ENCODE measurements at places on chromosomes 16 and 17.

- DNase-seq = no peak
These were observed 95.1 kb downstream of the ZFHX3 start for GRCh38 chr16:72952811-72953271.

GRCh38 chr16:19410435-19411171, 7.1 kb upstream of the TMC5 start:
- no peak for DNase-seq

- no peak for DNase-seq
These were observed 1.6 kb downstream of the CTCF start for GRCh38 chr16:67563708-67564468.

DNA sequence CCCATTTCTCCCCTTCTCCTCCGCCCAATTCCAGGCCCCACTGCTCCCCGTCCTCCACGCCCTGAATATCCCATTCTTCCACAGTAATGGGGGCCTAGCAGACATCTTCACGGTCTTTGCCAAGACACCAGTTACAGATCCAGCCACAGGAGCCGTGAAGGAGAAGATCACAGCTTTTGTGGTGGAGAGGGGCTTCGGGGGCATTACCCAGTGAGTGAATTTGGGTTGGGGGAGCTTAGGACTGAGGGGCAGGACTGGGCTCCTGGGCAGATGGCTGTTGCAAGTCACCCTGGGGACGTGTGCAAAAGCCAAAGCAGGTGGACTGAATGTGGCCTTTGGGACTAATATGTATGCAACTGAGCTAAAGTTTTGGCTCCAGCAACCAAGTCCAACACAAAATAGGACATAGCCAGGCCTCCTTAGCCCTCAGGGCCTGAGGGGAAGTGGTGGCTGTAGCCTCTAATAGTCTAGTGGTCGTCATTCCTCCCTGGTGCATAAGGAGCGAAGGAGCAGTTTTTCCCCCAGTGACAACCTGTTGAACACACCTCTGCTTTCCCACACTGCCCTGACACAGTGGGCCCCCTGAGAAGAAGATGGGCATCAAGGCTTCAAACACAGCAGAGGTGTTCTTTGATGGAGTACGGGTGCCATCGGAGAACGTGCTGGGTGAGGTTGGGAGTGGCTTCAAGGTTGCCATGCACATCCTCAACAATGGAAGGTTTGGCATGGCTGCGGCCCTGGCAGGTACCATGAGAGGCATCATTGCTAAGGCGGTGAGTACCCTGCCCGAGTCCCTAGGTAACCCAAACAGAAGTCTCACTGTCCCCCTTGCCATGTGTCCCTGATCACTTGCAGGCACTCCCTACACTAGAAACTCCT, 2.6 kb downstream of the ACADVL start:
- no peak for DNase-seq

DNA sequence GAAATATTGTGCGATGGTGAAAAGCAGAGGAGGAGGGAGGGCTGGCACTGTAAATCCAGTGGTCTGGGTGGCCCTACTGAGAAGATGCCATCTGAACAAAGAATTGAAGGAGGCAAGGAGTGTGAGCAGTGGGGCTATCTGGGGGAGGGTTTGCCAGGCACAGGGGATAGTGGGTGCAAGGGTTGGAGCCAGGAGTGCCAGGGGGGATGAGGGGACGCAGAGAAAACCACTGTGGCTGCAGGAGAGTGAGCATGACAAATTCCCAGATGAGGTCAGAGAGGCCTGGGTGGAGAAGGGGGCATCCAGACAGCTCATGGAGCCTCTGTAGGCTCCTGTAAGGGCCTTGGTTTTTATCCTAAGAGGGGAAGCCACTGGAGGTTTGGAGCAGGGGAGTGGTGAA, 4.8 kb downstream of the XYLT2 start:
- DNase-seq = no peak

- no peak for DNase-seq
These were observed 22.7 kb downstream of the CYB561 start for GRCh38 chr17:63423251-63423950.

DNA sequence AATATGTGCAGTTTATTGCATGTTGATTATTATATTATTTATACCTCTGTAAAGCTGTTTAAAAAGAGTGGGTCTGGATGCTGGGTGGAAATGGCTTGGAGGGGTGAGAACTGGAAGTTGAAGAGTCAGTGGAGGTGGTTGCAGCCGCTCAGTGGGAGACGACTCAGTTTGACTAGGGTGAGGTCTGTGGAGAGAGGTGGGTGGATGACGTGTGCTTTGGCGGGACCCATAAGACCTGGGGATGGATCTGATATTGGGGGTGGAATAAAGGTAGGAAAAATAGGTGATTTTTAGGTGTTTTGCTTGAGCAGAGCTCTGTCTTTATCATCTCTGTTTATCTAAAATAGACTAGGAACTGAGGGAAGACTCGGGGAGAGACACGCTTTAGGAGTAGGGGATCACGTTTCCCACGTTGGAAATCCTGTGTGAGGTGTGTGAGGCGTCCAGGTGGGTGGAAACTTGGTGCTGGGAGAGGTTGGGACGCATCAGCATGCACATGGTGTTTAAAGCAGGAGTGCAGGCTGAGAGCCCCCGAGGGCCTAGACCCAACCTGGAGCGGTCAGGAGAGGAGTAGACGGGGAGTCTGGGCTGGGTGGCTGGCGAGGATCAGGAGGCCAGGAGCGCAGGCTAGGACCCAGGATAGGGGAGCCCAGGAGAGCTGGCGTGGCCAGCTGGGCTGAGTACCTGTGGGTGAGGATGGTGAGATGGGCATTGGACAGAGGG, 17.2 kb downstream of the NT5M start:
- no peak for DNase-seq

DNA sequence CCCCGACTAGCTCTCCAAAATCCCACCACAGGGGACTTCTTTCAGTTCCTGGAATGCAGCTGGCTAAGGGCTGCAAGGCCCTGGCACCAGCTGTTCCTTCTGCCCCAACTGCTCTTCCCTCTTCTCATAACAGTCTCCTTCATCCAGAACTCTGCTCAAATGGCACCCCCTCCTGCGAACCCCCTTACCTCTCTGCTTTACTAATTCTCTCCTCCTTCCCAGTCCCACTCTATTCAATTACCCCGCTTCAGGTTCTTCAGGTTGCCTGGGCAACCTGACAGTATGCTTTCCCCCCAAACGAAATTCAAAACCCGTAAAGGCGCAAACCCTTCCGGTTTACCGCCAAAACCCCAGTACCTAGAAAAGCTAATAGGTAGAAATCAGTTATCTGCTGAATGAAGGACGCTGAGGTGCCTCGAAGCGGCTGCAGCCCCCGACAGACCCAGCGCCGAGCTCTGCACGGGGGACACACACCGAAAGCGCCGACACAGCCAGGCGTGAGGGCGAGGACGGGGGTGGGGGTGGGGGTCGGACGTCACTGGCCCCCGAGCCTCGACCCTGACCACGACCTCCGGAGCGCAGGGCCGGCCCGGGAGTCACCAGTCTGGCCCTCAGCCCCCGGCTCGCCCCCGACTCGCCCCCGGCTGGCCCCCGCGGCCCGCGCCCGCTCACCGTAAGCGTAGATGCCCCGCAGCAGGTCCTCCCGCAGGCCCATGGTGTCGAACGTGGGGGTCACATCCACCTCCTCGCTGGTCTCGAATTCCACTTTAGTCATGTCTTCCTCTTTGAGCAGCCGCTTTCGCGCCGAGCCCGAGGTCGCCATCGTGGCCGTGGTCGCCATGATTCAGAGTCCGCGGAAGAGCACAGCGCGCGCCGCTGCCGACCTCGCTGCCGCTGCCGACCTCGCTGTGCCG, 550 bp downstream of the EIF4A3 start:
- no peak for DNase-seq

DNA sequence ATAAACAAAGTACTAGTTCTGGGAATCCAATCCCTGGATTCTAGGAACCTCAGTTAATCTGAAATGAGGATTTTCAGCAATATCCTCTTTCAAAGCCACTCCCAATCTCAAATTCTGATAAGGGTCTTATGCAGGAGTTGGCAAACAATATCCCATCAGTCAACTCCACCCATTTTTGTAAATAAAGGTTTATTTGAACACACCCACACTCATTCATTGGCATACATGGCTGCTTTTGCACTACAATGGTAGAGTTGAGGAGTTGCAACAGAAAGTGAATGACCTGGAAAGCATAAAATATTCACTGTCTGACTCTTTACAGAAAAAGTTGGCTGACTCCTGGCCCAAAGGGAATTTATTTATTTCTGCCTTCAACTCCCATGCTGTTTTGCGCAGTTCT, 157.7 kb upstream of the CDH11 start:
- no peak for DNase-seq

- no peak for DNase-seq
These were observed 6.6 kb upstream of the MED11 start for GRCh38 chr17:4724650-4725049.

DNA sequence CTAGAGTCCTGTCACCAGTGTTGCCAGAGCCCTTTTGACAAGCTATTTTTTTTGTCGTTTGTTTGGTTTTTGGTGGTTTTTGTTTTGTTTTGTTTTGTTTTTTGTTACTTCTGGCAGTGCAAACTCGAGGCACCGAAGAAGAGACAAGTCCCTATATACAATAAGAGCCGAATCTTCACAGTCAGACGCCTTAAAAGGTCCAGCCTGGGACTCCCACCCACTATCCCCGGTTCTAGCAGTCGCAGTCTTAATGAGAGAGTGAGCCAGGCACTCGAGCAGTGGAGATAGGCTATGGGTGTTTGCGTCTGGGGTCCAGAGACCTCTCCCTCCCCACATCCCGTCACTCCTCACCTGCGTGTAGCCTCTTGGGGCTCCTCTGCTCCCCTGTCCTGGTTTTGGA, 1.9 kb downstream of the OR1F1 start:
- no peak for DNase-seq

DNA sequence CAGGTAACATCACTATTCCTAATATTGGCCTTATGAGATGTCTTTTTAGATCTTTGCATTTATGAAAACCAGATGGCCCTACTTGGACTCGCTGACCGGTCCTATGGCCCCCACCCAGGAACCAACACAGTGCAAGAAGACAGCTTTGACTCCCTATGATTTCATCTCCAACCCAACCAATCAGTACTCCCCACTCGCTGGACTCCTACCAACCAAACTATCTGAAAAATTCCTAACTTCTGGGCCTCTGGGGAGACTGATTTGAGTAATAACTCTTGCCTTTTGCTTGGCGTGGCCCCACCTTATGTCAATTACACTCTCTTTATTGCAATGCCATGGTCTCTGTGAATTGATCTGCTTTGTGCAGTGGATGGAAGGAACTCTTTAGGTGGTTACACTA, 828.9 kb downstream of the CDH11 start:
- no peak for DNase-seq

DNA sequence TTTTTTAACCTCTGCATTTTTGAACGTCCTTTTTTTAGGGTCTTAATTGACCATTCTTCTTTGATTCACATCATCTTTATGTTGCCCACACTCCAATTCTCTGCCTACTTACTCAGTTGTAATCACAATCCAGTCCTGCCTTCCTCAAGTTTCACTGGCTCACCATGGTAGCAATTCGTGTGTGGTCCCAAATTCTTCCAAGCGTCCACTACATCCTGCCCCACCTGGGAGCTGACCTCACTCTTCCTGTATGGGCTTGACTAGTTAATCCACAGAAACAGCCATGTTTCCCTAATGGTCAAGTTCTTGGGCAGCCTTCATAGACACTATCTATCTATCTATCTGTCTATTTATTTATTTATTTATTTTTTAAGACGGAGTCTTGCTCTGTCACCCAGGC, 7.1 kb downstream of the TLCD2 start:
- DNase-seq = no peak

GRCh38 chr16:46743232-46743719, 4.9 kb downstream of the MYLK3 start:
- DNase-seq = peak; percentile 47

DNA sequence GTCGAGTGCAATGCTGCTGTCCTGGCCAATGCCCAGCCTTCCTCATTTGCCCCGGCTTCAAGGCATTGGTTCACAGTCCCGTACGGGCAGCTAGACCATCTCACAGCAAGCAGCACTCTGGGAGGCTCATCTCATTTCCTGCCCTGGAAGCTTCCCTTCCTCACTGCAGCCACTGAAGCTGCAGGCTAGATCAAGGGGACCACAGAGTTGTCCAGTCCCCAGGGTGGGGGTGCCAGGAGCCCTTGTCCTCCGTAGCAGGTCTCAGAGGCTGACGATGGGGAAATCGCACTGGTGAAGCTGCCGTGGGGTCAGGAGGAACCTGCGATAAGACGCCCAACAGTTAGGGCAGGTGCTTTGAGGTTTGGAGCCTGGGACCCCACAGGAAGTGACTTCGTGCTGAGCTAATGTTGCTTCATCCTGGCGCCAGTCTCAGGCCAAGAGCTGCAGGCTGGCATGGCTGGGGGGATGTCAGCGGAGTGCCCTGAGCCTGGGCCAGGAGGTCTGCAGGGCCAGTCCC, at the start of gene SPNS3:
Gene SPNS3 (plus strand): TSS at position 426 of the 517 bp plus-strand sequence. CDS start 28 bp downstream, at position 454.
- no peak for DNase-seq

DNA sequence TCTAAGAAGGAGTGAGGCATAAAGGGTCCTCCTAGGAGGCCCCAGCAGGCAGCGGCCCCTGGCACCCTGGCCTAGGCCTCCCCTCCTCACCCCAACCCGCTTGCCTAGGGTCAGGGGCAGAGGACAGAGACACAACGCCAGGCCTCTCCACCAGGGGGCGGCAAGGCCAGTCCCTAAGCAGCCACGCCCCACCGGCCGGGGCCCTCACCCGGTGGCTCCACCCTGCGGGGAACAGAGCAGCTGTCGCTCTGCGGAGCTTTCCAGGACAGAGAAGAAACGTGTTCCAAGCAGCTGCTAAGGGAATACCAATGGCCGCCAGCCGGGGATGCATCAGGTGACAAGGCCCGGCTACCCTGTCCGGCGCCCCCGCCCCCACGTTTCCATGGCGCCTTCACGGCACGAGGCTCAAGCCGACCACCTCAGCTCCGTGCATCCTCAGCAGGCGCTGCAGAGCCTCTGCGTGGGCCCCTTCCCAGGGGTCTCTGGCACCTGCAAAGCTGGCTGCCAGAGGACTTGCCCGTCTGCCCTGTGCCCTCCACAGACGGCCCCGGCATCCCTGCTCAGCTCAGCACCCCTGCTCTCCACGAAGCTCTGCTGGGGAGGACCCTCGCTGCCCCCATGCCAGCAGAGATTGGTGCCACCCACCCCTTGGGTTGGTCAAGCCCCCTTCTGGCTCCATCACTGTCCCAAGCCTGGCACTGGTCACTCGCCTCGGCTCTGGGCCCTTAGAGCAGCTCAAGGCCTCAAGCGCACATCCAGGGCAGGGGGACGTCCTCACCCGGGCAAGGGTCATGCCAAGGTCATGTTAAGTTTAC, 5.6 kb downstream of the ZNF598 start:
- peak; percentile 99 for DNase-seq

GRCh38 chr17:39965017-39965699, 2.4 kb downstream of the GSDMA start:
- no peak for DNase-seq

DNA sequence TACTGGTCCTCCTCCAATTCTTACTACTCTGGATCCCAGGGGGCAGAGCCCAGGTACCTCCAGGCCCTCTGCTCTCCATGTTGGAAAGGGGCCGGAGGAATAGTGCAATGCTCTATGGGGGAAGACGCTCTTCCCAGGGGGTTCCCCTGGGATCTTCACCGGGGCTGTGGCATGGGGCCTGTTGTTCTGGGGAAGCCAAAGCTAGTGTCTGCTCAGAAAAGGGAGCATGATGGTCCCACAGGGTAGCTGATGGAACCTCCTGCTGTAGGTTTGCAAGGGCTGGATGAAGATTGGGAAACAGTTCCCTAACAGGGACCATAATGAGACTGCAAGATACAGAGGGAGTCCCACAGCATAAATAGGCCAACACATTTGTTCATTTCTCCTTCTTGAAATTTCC, 114.7 kb downstream of the IRX5 start:
- no peak for DNase-seq

GRCh38 chr16:2458887-2459646, 842 bp upstream of the TEDC2 start:
- DNase-seq = no peak
